ENCODE measurements at places on chromosomes 7 and 10.

GRCh38 chr10:117197189-117197588 is at the start of gene KCNK18:
KCNK18 (plus strand) TSS chr10:117197489; CDS start chr10:117197489, 0 bp downstream.
- DNase-seq, result no peak

DNA sequence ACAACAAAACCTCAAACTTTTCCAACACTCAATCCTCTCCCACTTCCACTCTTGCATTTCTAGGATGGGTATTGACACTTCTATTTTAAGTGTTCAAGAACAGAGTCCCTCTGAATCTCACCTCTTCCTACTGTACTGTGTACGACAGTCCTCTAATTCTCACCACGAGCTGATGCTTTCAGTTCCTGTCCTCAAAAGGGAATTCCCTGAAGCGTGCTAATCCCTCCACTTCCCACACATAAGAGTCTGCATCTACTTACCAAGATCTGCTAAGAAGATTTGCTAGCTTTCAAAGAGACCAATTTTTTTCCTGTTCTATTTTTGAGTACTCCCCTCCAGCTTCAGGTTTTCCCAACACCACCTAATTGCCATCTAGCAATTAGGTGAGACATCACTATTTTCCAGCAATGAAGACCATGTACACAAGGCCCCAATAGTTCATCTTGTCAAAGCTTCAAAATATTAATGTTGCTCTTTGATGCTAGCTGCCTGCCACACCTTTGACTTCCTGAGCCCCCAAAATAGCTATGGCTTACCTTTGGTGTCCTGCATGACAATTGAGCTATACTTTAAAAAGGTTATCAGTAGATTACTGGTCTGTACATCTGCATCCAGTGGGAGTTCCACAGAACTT is 54.4 kb downstream of the ARMH3 start:
- DNase-seq, result no peak

DNA sequence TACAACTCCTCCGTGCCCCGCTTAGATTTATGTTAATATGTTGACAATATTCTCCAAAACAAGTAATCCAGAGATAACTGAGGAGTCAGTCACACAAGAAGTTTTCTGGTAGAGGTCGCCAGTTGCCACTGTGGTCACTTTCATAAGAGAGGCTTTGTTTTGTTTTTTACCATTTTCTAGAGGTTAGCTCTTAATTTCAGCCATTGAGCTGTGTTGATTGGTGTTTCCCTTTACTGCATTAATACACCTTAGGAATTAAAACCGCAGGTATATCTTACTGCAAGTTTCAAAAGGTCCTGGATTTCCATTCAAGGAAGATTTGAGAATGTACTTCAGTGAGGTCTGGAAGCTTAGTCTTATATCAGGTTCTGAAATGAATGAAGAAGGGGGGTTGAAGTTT is 3.5 kb downstream of the BMI1 start:
- no peak for DNase-seq

- no peak for DNase-seq
Observed at GRCh38 chr7:131501930-131502685, 54.3 kb downstream of the PODXL start.

DNA sequence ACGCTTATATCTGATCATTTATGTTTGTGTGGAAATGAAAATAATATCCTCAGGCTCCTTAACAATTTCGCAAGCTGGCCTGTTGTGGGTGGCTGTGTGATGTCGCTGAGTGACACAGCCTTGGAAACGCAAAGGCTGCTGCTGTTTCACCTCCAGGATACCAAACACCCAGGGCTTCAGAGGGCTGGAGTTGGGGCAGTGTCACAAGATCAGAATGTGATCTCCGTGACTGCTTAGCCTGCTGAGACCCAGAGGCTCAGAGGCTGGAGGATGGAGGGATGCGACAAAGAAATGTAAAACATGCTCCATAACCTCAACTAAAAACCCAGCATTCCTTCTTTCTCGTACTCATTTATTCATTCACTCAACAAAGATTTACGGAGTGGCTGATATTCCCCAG is 37.2 kb upstream of the BMPER start:
- no peak for DNase-seq

- DNase-seq, result no peak
Observed at GRCh38 chr10:77756319-77757232, 119.0 kb upstream of the KCNMA1 start.

- no peak for DNase-seq
Observed at GRCh38 chr10:51861731-51862130, 162.3 kb upstream of the CSTF2T start.

GRCh38 chr10:132240581-132240980 is 53.8 kb downstream of the DPYSL4 start:
- DNase-seq, result no peak

- DNase-seq, result no peak
Observed at GRCh38 chr10:67602268-67602950, 93.6 kb downstream of the CTNNA3 start.

- DNase-seq, result no peak
Observed at GRCh38 chr10:24469993-24470392, 253.7 kb downstream of the ARHGAP21 start.

GRCh38 chr10:51462076-51462779 is 237.2 kb downstream of the CSTF2T start:
- DNase-seq, result no peak

- DNase-seq, result no peak
Observed at GRCh38 chr7:35467456-35467978, 213.6 kb upstream of the TBX20 start.

DNA sequence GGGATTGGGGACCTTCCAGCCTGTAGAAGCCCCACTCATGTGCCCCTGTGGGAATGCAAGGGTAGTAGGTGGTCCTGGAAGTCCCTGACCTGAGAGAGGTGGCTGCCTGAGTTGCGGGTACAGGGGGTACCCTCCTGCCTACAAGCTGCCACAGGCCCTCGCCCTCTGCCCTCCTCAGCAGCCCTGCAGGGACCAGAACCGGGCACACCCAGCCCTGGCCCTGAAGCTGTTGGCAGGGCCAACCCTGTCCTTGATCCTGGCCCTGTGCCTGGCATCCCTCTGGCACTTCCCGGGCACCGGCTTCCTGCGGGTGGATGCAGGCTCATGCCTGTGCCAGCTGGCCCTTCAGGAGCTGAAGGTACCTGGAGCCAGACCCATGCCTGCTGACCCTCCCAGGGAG is 54.9 kb upstream of the ELN start:
- DNase-seq, result no peak

GRCh38 chr7:46291601-46292150 is 370.6 kb upstream of the IGFBP3 start:
- no peak for DNase-seq

DNA sequence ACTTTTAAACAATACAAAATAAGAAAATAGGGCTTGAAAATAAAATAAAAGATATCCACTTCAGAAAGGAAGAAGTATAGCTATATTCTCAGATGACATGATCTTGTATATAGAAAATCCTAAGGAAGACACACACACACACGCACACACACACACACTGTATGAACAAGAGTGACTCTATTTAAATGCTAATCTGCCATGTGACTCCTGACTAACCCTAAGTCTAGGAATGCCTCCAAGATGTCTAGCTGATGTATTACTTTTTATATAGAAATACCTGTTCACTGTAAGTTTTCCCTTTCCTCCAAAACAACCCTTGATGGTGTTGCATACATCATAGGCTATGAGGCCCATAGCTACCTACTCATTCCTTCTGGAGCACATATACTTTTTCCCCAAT is 173.1 kb upstream of the LRRTM3 start:
- DNase-seq, result no peak

- no peak for DNase-seq
Observed at GRCh38 chr10:77500754-77501151, 136.9 kb downstream of the KCNMA1 start.

- DNase-seq, result peak; percentile 35
Observed at GRCh38 chr10:114634609-114634979, 23.5 kb downstream of the ABLIM1 start.

- no peak for DNase-seq
Observed at GRCh38 chr7:30469303-30469702, 9.3 kb downstream of the NOD1 start.

DNA sequence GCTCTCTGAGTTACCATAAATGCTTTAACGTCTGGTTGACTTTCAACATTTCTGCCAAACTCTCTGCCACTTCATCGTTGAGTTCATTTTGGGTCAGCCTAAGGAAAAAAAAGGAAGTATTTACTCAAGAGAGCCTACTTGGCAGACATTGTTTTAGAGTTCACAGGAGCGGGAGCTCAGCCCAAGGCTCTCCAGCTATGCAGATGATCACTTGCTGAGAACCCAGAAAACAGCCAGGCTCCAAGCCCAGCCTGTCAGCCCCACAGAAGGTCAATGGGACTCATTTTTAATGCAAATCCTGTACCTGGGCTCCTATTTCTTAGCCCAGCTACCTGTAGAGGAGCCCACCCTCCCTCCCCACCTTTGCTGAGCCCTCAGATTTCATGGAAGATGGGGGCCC is 45.5 kb downstream of the NOD1 start:
- DNase-seq, result peak; percentile 29

DNA sequence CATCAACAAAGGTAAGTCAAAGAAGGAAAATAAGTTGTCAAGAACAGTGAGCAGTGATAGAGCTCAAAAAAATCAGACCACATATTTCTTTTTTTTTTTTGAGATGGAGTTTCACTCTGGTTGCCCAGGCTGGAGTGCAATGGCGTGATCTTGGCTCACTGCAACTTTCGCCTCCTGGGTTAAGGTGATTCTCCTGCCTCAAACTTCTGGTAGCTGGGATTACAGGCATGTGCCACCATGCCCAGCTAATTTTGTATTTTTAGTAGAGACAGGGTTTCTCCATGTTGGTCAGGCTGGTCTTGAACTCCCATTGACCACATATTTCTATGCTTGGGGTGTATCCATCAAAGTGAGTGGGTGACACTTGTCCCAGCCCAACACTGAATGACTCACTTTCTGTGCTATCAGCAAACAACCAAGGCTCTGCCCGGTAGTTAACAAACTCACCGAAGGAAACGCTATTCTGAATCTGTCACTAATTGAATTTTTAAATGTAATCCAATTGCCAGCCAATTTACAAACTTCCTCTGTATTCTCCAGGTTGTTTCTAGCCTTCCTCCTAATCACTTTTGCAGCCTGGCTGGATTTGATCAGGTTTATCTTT is 19.6 kb upstream of the SMNDC1 start:
- no peak for DNase-seq

DNA sequence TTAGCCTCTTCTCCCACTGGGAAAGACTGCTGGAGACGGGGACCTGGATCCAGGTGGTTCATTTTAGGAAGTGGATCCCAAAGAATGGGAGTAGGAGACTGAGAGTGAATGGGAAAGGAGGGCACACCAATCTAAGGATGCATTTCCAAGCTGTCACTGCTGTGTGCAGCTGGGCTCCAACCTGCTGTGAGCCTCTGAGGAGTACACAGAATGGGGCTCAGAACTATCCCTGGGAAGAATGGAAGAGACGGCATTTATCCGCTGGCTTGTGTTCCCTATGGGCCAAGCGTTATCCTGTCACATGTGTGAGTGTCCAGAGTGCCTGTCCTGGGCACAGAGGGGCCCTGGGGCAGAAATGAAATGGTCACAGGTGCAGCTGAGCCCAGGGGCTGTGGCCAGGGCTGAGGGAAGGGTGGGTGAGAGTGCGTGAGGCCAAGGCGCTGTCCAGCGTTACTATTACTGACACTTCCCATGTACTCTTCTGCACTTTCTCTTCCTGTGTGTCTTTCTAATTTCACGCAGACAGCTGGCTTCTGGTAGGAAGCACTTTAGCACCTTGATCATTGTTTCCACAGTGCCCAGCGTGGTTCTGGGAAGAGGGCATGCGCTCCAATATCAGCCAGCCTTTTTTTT is 35.4 kb upstream of the PODXL start:
- no peak for DNase-seq

GRCh38 chr7:48976253-48976652 is 51.9 kb downstream of the CDC14C start:
- no peak for DNase-seq

DNA sequence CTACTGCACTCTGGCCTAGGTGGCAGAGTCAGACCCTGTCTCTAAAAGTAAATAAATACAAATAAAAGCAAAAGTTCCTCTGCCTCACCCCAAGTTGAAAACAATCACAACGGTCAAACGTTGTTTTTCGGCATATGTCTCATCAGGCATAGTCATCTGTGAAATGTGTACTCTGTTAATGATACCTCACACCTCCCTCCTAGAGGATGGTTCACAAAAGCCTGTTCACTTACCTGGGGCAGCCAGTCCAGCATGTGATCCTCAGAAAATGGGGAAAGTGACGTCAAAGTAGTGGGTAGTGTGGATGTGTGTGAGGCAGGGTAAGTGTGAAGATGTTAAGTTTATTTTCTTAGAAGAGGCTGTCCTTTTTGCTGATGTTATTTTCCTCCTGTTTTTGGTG is 254.0 kb upstream of the LRGUK start:
- DNase-seq, result no peak

DNA sequence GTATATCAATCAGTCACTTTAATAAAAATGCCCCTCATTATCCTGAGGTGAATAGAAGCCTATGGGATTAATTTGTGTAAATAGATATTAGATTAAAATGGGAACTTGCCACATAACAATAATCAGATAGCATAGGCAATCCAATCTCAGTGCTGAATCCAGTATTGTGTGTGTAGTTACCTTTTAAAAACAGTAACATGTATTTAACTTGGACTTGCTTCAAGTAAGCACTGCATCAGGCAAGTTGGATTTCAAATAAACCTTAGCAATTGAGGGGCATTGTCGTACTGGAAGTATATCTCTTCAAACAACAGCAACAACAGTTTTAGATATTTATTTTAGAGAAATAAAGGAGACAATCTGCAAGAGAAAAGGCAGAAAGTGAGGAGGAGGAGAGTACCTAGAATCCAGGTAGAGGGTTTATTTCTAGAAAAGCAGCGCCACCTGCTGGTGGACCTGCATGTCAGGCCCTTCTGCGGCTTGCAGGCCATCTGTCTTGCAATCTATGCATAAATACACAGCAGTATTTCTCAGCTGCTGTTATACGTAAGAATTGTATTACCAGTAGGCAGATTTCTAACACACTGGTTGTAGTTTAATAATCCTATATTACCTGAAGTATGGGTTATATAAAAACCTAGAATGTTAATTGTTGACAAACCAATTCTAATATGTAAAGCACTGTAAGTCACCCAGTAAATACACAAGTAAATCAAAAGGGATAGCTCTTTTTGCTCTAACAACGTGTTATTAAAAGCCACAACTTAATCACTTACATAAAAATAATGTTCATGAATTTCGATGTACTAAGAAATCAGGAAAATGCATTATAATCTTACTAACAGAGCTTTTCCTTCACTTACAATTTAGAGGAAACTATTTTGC is 652.8 kb downstream of the KCNMA1 start:
- DNase-seq, result peak; percentile 27

GRCh38 chr10:69837261-69837660 is 35.6 kb downstream of the COL13A1 start:
- DNase-seq, result no peak

- peak; percentile 42 for DNase-seq
Observed at GRCh38 chr10:131311661-131312477, at the start of gene TCERG1L. TCERG1L (minus strand) TSS chr10:131311721; CDS start chr10:131311635, 86 bp downstream.

- no peak for DNase-seq
Observed at GRCh38 chr7:4818000-4818794, 42.8 kb downstream of the AP5Z1 start.

- DNase-seq, result no peak
Observed at GRCh38 chr7:36795451-36796021, 71.2 kb upstream of the AOAH start.

GRCh38 chr7:49014870-49015269 is 90.5 kb downstream of the CDC14C start:
- no peak for DNase-seq

- no peak for DNase-seq
Observed at GRCh38 chr7:45570797-45571196, 3.4 kb upstream of the ADCY1 start.
